ENCODE measurements at places on chromosomes 5 and 9. TPM values are rescaled to one million over a fixed set of nuclear protein-coding genes. Genes with fewer than 3 reads are reported as not detected.

CCNO gene
- 0.70 TPM for polyA plus RNA-seq

IL3 gene
- not detected for polyA plus RNA-seq

CCL21 gene
- 74.7 TPM for polyA plus RNA-seq

TERT gene
- polyA plus RNA-seq: not detected

UAP1L1 gene
- 6.0 TPM for polyA plus RNA-seq

PCDHGB3 gene
- 0.40 TPM for polyA plus RNA-seq

SKP2 gene
- 4.0 TPM for polyA plus RNA-seq

FBP1 gene
- 13.2 TPM for polyA plus RNA-seq

C9 gene
- polyA plus RNA-seq: not detected

SPEF2 gene
- polyA plus RNA-seq: 1.3 TPM

SMIM33 gene
- polyA plus RNA-seq: not detected

SPATA31E1 gene
- polyA plus RNA-seq: not detected

ANP32B gene
- 92.1 TPM for polyA plus RNA-seq

ADRB2 gene
- 2.4 TPM for polyA plus RNA-seq

CATSPER3 gene
- polyA plus RNA-seq: 0.76 TPM

SPATA31A3 gene
- polyA plus RNA-seq: not detected

BNC2 gene
- 3.9 TPM for polyA plus RNA-seq

CER1 gene
- not detected for polyA plus RNA-seq

GPR151 gene
- polyA plus RNA-seq: not detected

TPM2 gene
- 253 TPM for polyA plus RNA-seq

AQP7 gene
- 548 TPM for polyA plus RNA-seq

IL4 gene
- polyA plus RNA-seq: not detected

ADAMTS6 gene
- polyA plus RNA-seq: 0.67 TPM

PITX1 gene
- 1.1 TPM for polyA plus RNA-seq

NPR3 gene
- 2.6 TPM for polyA plus RNA-seq

CNTNAP3B gene
- 1.7 TPM for polyA plus RNA-seq

ANKDD1B gene
- 0.46 TPM for polyA plus RNA-seq

GLDC gene
- 0.12 TPM for polyA plus RNA-seq

SOX30 gene
- not detected for polyA plus RNA-seq

EDIL3 gene
- polyA plus RNA-seq: 2.8 TPM

SLC1A3 gene
- 10.0 TPM for polyA plus RNA-seq

PCA3 gene
- not detected for polyA plus RNA-seq

UBE2B gene
- 51.7 TPM for polyA plus RNA-seq

TNFSF8 gene
- polyA plus RNA-seq: 0.67 TPM

ADAMTS19 gene
- 0.06 TPM for polyA plus RNA-seq

HMHB1 gene
- polyA plus RNA-seq: not detected

ACSL6 gene
- polyA plus RNA-seq: 0.15 TPM

PCDHGA5 gene
- polyA plus RNA-seq: 0.43 TPM

All from adipose tissue (tissue), 3 donors.